Activated naive CD8-positive, alpha-beta T cell treated with anti-CD3 and anti-CD28 coated beads for 36 hours (primary cell): ENCODE measurements at places on chromosomes 3 and 15.

DNA sequence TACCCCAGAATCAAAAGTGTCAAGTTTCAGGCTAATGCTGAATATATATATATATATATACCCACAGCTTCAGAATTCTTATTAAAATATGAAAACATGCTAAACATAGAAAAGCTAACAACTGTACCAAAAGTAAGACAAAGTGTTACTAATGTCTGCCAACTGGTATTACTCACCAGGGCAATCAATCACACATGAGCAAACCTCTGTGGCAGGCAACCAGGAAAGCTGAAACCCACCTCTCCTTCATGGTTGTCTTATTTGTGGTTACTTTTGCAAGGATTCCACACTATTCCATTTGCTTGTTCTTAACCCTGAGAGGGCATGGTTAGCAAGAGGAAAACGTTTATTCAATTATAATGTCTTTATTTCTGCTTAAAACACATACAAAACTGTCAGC is 512.3 kb upstream of the MDFIC2 start:
- no peak for DNase-seq

DNA sequence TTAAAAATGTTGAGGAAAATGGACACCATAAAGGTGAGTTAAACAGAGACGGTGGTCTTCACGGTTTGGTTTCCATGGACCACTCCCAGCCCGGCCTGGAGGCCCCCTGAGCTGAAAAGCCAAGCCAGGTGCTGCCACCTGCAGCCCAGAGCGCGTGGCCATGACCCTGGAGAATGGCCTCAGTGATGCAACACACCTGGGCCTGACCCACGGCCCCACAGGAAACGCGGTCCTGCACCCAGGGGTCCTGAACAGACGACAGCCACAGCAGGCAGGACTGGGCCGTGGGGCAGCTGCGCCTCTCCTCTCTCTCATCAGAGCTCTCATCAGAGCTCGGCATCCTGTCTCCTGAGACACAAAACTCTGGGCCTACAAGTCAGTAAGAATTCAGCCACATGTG is 64.1 kb downstream of the NIPA2 start:
- no peak for DNase-seq

DNA sequence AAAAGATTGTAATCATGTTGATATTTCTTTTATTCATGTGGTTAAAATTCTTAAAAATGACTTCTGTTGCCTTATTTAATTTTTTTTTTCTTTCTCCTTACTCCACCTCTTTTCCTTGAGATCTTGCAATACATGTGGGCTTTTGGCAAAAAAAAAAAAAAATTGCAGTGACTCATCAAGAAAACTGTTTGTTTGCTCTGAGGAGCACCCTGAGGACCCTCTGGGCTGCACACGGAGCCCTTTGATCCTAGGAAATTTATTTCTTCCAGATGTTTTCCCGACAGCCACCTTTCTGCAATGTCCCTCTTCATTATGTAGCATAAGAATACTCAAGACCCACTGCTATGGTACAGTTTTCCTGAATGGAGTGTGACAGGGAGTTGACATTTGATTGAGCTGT is 371.7 kb downstream of the ZBTB20 start:
- no peak for DNase-seq

DNA sequence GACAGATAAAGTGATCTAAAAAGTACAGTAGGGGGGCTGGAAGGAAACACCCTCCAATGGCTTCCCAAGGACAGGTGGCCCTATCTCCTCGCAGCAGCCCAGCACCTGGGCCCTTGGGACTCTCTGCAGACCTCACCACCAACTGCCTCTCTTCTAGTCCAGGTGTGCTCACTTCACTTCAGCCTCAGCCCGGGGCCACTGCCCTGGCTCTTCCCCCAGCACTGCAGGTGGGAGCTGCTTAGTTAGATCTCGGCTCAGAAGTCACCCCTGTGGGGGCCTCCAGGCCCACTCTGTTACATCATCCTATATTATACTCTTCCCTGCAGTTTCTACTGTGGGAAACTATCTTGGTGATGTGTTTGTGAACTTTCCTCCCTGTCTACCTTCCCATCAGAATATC is 2.0 kb downstream of the KLF15 start:
- no peak for DNase-seq

- no peak for DNase-seq
These were observed 10.5 kb upstream of the GADL1 start for GRCh38 chr3:30904996-30905395.

DNA sequence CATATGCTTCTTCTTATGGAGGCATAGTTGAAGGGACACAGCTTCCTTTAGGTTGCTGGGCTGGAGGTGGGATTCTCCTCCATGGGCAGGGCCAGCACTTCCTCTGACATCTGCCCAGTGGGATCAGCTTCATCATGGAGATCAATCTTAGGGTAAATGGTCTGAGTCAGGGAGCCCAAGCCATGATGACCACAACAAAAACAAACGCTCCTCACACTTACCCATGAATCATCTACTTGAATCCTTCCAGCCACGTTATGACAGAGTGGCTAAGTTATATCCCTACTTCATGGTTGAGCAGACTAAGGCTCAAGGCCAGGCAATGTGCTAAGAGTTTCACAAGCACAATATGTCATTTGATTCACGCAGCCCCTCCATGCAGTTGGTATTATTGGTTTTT is 87.2 kb upstream of the NMNAT3 start:
- DNase-seq: no peak

DNA sequence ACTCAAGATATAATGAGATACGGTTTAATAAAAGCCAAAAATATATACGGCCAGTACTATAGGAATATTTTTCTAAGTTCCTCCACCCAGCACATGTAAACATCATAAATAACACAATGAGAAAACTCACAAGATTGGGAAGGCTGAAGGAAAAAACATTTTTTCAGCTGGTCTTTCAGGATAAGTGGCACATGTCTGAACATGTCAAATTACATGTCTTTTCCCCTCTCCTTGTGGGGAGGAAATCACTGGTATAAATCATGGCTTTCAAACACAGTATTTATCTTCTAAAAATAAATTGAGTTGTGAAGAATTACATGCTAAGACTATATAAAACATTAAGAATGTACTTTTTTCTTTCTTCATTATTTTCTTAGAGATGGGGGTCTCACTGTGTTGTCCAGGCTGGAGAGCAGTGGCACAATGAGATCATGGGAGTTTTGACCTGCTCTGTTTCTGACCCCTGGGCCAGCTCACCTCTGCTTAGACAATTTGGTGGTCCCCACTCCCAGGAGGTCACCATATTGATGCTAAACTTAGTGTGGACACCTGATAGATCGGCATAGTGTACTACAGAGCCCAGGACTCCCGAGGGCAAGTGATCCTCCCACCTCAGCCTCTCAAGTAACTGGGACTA is 32.8 kb downstream of the ETV5 start:
- no peak for DNase-seq

DNA sequence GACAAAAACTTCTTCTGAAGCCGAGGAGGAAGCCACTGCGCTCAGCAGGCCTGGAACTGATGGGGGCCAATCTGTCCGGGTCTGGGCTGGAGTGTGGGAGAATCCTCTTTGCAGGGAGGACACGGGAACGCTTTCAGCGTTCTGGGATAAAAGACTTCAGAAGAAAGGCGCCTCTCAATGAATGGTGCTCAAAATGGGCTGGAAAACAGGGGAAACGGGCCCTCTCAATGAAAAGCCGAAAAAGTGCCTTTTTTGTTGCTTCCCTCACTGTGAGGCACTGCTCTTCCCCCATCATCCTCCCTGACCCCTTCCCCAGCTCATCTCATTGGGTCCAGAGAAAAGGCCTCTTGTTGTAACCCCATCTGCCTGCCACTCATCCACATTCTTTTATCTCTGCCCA is 119.5 kb upstream of the LRIG1 start:
- no peak for DNase-seq

GRCh38 chr15:65948383-65948782 is 79.1 kb downstream of the RAB11A start:
- DNase-seq: no peak

- DNase-seq: no peak
These were observed 240.1 kb upstream of the ZNF385D start for GRCh38 chr3:21991061-21991460.

GRCh38 chr3:155809181-155809580 is 3.1 kb upstream of the C3orf33 start:
- no peak for DNase-seq

DNA sequence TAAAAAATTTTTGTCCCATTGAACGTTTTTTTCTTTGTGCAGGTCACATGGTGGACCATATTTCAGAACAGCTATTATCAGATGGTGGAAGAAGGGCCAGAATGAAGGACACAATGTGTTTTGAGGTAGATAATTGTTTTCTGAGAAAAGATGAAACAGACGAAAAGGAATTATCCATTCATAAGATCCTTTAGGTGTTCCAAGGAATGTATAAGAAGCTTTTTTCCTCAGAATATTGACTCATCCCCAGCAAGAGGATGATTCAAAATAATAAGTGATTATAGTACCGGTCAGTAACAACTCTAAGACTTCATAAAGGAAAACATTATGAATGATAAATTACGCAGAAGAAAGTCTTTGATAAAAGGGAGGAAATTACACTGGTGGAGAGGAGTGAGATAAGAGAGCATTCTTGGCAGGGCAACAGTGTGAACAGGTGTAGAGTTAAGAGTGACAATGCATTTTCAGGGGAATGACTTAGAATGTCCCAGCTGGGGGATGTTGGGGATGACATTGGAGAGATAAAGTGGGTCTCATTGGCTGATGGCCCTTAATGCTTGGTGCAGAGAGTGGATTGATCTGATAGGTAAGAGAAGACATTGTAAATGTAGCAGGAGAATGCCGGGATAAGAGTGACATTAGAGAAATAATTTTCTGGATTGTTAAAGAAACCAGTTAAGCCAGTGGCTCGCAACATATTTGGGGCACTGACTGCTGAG is 27.0 kb upstream of the AQP9 start:
- DNase-seq: no peak

DNA sequence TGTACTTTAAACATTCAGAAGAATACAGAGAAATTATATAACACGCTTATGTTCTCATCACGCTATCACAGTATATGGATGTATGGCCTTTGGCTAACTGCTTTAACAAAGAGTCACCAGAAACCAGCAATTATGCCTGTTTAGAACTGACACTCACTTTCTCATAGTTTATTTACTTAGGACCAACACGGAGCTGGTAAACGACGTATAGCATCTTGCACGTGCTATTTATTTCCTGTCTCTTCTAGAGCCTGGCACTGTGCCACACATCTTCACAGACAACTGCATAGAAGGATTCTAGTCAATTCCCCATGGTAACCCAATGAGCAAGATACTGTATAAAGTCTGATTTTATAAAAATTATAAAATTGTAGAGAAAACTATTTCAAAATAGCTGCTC is 43.6 kb downstream of the TBC1D2B start:
- DNase-seq: no peak

GRCh38 chr3:17201538-17201937 is 316.8 kb downstream of the PLCL2 start:
- DNase-seq: no peak

- DNase-seq: no peak
These were observed 531 bp upstream of the BLOC1S6 start for GRCh38 chr15:45586601-45587094.

GRCh38 chr15:51199541-51199940 is 104.8 kb upstream of the TNFAIP8L3 start:
- DNase-seq: no peak

- no peak for DNase-seq
These were observed 5.5 kb downstream of the ARHGEF26 start for GRCh38 chr3:154126651-154127050.

GRCh38 chr3:59771768-59772181 is 722.0 kb upstream of the CFAP20DC start:
- no peak for DNase-seq

GRCh38 chr15:40379853-40380252 is 2.7 kb upstream of the KNSTRN start:
- no peak for DNase-seq

GRCh38 chr3:108985844-108986243 is 32.2 kb upstream of the GUCA1C start:
- DNase-seq: no peak

GRCh38 chr3:108251844-108252243 is 29.6 kb upstream of the IFT57 start:
- DNase-seq: no peak
